ENCODE measurements at places on chromosomes 1 and 21.
A peak's percentile ranks its signal among the peaks of the same experiment; 100 is the strongest.

DNA sequence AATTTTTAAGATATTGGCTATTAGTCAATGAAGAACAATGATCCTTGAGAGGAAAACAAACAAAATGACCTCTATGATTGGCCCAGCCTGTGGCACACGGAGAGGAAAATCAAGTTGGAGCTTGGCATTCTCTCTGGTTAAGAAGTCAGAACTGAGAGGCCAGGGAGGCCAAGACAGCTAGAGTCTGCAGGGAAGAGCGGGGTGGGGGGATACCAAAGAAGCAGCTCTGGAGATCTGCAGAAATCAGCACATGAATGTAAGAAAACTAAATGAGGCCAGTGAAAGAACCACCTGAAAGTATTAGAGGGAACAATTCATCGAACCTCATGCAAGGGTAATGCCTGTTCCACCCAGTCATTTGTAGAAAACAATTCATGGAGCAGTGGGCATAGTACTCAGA, 23.8 kb upstream of the C1orf115 start:
- no peak for DNase-seq

DNA sequence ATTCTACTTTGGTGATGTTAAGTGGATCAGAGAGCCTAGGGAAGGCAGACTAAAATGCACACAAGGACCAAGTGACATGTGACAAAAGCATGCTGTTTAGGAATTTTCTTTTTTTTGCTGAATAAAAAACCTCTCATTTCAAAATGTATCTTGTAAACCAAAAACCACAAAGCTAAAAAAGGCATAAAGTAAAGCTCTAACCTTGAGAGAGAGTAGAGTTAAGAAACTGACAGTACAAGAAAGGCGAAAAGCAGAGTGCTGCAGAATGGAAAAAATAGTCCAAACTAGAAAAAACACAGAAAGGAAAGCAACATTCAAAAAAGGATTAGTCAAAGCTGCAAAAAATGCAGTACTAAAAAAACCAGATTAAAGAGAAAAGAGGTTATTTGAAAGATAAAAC, 76.5 kb downstream of the EPS15 start:
- DNase-seq = no peak

DNA sequence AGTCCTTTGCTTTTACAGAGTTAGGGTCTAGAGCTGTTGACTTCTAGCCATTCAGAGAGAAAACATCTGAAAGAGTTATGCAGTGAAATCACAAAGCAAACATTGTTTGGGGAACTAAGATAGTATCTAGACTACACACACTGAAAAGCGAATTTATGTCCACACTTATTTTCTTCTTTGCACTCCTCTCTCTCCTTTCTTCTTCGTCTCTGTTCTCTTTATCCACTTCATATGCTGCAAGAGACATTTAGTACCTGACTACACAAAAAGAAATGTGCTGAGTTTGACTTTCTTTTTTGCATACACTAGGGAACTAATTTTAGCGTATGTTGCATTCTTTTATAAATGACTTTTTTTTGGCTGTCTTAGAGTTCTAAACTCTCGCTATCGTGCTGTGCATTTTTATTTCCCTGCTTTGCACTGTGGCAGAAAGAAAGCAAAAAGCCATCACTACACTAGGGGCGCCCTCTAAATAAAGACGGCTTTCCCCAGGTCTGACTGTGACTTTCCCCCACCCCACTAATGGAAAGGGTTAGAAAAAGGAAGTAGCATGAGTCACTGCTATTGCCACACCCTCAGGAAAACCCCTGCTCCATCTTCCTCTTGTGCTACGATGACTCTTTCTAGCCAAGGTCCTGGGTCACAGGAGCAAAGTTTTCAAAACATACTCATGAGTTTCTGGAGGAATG, 65.7 kb downstream of the MAP3K7CL start:
- peak; percentile 70 for DNase-seq

DNA sequence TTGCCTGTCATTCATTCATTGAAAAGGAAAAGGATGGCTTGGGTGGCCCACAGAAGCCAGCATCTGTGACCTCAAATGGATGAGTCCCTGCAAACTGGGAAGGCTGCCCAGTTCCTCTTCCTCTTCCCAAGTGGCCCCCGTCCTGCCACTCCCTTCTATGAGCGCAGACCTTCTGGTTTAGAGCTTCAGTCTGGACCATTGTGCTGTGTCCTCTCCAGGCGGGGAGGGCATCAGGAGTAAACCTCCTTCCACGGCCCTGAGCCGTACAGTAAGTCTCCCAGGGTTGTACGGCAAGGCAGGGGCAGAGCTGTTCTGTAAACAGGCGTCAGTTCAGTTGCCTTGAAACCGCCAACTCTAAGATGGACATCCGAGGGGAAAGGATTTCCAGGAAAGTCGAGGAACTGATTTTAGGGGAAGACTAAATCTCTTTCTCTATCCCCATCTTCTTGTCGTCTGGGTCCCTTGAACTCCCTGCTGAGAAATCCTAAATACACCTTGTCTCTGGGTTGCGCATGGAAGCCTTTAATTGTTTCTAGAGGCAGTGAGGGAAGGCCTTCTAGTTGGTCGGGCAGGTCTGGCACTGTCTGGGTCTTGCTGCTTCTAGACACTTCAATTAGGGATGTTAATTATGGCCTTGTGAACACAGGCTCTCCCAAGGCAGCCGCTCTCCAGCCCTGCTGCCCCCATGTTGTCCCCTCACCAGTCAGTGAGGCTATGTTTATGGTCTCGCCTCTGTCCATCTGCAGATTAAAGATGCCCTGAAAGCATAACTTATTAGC, 22.1 kb downstream of the SOX13 start:
- DNase-seq = peak; percentile 88

GRCh38 chr1:41515131-41515678, 30.7 kb upstream of the EDN2 start:
- DNase-seq = peak; percentile 26

Data from NCI-H69 (cell line).